ENCODE measurements at places on chromosomes 2 and 18.

- DNase-seq = peak; percentile 45
Observed at GRCh38 chr2:170929686-170930050, 615 bp downstream of the GORASP2 start.

- no peak for DNase-seq
Observed at GRCh38 chr18:35203067-35203466, 37.8 kb upstream of the ZNF397 start.

- DNase-seq = no peak
Observed at GRCh38 chr2:181836583-181836982, 54.9 kb upstream of the ITPRID2 start.

- no peak for DNase-seq
Observed at GRCh38 chr18:75809151-75809925, 381.8 kb upstream of the SMIM21 start.

DNA sequence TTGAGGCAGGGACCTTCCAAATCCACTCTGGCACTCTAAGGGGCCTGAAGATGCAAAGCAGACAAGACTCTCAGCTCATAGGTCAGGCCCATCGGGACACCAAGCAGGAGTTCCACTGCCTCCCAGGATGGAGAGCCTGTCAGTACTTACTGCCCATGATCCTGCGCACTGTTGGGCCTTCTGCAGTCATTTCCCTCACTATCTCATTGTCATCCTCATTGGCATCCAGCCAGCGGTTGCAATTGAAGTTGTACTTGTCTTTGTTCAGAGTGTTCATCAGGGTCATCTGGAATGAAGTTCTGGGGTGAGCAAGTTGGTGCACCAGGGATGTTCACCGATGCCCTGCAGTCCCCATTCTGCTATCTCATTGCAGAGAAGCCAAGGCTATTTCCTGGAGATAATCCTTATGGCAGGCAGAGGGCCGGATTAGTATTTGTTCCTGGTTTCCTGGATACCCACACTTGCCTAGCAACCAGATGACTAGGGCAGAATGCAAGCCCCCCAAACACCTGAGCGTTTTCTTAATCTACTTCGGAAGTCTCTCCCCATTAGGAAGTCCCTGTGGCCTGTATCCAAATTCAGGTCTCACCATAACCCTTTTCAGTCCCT is 65.1 kb downstream of the LOXHD1 start:
- no peak for DNase-seq

DNA sequence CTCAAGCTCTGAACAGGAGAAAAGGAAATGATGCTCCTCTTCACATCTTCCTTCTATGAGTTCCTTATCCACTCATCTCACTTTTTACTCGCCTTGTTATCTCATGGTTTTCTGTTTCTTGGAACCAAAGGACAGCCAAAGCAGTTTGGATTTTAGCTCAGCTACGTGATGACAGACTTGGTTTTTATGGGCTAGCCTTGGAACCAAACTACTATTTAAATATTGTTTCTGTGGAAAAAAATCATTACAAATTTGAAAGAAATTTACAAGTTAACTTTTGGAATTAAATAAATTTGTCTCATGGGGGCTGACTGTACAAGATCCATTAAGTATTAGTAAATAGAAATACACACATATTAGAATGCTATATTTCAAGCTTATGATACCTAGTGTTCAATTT is 727.8 kb upstream of the FANCL start:
- no peak for DNase-seq

DNA sequence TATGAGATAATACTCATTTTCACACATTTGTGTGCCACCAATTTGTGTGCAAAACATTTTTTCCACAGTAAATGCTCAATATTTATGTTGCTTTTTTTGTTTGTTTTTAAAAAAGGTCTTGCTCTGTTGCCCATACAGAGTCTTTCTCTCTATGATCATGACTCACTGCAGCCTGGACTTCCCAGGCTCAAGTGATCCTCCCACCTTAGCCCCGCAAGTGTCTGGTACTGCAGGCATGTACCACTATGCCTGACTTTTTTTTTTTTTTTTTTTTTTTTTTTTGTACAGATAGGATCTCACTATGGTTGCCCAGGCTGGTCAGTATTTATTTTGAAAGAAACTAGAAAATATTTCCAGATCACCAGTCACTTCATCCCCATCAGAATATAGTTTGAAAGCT is 297.8 kb upstream of the GYPC start:
- DNase-seq = no peak

- DNase-seq = no peak
Observed at GRCh38 chr2:223203971-223204929, 152.3 kb downstream of the KCNE4 start.

- DNase-seq = no peak
Observed at GRCh38 chr2:149617476-149617875, 29.9 kb upstream of the MMADHC start.

- DNase-seq = peak; percentile 78
Observed at GRCh38 chr2:218168635-218169462, 2.1 kb upstream of the CXCR1 start.

GRCh38 chr2:169272010-169272409 is 90.3 kb downstream of the LRP2 start:
- DNase-seq = no peak

DNA sequence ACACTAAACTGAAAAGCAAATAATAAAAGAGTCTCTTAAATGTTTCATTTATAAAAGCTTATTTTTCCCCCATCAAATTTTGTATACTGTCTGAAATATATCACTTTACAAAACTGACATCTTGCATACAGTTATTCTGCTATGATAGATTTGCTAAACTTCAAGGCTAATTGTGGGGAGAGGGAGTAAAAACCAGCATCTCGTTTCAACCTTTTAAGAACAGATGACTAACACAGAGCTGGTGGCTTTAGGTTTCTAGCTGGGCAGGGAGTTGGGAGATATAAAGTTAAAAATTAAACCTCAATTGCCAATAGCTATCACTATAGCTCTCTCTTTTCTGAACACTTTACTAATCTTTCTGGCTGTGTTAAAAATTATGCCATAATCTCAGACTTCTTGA is 23.5 kb downstream of the C1D start:
- DNase-seq = no peak
